CD4-positive, alpha-beta T cell treated with Interferon gamma for 1 hour (primary cell): ENCODE measurements at places on chromosomes 12 and 14.

- DNase-seq: no peak
Observed at GRCh38 chr14:101132051-101132571, 228.6 kb upstream of the RTL1 start.

GRCh38 chr12:49108958-49109404 is 1.7 kb downstream of the LMBR1L start:
- no peak for DNase-seq

GRCh38 chr12:116804051-116804450 is 65.9 kb downstream of the RNFT2 start:
- no peak for DNase-seq

DNA sequence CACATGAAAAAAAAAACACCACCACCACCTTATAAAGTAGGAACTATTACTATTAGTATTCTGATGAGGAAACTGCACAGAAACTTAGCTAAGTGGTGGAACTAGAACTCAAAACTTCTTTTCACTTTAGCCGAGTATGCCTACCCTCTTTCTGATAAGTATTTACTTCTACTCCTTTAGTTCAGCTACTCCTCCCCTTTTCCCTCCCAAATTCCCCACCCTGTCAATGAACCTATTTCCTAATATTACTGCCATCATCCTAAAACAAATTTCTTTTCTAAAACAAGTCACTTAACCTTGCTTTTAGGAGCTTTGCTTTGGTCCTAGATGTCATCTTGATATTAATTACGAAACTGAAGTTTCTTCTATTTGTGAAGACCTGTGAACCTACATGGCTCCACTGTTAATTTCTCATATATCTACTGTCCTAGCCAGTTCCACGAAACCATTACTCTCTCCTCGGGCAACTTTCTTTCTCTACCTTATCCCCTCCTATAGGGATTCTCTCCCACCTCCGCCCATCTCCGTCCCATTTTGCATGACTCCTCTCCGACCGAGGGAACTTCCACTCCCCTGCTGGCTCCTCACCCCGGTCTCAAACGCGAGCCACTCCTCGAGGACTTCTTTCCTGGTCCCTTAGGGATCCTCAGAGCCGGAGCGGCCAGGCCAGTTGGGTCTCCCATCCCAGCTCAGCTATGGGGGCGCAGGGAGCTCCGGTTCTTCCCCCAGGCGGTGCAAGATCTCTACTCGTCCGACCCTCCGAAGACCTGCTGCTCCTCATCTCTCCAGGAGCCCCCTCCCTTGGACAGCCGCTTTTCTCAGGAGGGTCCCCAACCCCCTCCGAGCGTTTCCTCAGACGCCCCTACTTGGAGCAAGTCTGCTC is 1.1 kb downstream of the NUMB start:
- DNase-seq: no peak
